ENCODE measurements at places on chromosomes 2 and 18.

GRCh38 chr2:238722883-238723282, 125.0 kb upstream of the TWIST2 start:
- DNase-seq, result no peak

- no peak for DNase-seq
Measured at GRCh38 chr2:40244675-40245074, 207.2 kb downstream of the SLC8A1 start.

DNA sequence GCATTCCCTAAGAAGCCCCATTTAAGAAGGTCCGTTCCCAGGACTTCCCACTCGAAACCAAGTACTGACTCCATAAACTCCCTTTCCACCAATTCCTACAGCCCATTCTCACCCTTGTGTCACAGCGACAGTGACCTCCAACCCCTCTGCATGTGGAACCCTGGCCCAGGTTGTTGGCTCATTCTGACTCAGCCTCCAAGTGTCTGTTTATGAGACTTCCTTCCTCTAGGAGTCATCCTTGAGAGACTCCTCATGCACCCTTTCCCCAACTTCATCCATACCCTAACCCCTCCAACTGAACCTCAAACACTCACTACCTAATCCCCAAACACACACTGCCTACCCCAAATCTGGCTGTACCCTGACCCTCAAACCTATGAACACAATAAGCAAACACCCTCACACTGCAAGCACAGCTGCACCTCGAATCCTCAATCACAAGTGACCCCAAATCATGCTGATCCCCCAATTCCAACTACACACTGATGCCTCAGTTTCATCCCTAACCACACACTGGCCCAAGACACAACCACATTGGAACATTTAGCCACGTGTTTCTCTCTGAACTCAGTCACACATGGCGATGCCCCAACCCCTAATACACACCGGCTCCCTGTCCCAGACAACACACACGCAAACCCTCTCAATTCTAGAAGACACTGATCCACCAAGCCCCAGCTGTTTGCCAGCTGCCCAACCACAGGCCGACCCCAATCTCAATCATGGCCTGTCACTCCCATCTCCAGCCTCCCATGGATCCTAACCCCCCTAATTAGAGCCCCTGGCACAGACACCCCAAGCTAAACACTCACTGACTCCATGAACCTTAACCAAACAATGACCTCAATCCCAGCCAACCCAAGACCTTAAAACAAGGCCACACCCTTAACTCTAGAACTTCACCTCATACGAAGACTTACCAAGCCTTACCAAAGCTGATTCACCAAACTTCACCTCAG, 219.6 kb downstream of the CYP26B1 start:
- DNase-seq, result no peak

GRCh38 chr2:171086352-171087290, 74.1 kb downstream of the TLK1 start:
- peak; percentile 20 for DNase-seq

Data from naive B cell (primary cell).